ENCODE measurements at places on chromosomes 2 and 18.

DNA sequence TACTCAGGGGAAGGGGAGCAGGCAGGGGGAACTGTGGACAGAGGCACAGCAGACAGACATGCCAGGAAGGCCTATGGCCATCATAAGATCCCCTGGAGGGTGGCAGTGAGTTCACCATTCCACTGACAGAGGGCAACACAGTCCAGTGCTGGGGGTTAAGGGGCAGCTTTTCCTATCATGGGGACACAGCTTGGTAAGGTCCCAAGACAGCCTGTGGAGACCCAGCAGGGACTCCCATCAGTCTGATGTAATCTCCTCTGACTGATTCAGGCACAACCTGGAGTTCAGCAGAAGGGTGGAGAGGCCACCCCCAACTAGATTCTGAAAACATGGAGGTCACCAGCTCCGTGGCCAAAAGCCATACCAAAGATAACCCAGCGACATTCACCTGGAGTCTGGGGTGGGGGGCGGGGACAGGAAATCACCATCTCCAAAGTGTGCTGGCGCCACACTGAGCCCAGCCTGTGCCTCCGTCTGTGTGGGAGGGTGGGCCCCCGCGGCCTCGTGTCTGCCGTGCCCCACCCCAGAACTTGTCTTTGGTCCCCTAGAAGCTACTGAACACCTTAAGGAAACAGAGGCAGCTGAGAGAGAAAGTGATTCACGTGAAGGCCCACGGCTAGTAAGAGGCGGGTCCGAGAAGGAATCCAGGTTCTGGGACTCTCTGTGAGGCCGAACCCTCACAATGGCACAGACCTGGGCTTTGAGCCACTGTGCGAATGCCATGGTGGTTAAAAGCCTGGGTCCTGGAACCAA is 28.6 kb downstream of the DNMT3A start:
- no peak for DNase-seq

GRCh38 chr2:220336771-220337170 is 709.3 kb downstream of the SLC4A3 start:
- no peak for DNase-seq

GRCh38 chr2:102117472-102117858 is 25.1 kb upstream of the IL1R1 start:
- DNase-seq = no peak

DNA sequence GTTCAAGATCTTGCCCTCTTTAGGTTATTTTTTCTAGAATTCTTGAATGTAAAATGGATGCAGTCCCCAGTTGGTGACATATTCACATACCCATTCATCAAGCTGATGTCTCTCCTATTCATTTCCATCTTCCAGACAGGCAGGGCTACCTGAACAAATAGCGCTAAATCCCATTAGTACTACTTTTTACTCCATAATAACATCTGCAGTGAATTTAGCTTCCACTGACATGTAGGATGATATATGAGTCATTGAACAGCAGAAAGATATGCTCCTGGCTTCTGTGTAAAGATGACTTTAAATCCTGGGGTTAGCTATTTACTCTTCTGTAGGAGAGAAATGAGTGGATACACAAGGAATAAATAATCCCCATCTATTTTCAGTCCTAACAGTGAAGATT is 194.7 kb downstream of the RND3 start:
- no peak for DNase-seq

Measured in A549 (cell line).